ENCODE measurements at places on chromosomes 6 and 20.

DNA sequence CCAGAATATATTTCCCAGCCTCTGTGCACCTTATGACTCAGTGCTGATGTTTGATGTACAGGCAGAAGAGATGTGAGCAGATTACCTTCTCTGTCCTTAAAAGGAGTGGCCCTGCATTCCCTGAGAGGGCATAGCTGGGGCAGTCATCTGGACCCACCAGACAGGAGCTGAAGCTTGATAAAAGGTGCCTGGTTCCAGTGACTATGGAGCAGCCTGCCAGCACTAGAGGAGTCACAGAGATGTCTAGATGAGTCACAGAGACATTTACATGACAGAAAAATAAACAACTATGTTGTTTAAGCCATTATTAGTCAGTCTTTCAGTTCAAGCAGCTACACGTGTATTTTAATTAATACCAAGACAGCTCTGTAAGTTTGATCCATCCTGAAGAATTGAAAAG lies 237.1 kb upstream of the MOCS1 start:
- no peak for DNase-seq

GRCh38 chr6:144252259-144252658 lies 32.9 kb upstream of the UTRN start:
- DNase-seq: no peak

DNA sequence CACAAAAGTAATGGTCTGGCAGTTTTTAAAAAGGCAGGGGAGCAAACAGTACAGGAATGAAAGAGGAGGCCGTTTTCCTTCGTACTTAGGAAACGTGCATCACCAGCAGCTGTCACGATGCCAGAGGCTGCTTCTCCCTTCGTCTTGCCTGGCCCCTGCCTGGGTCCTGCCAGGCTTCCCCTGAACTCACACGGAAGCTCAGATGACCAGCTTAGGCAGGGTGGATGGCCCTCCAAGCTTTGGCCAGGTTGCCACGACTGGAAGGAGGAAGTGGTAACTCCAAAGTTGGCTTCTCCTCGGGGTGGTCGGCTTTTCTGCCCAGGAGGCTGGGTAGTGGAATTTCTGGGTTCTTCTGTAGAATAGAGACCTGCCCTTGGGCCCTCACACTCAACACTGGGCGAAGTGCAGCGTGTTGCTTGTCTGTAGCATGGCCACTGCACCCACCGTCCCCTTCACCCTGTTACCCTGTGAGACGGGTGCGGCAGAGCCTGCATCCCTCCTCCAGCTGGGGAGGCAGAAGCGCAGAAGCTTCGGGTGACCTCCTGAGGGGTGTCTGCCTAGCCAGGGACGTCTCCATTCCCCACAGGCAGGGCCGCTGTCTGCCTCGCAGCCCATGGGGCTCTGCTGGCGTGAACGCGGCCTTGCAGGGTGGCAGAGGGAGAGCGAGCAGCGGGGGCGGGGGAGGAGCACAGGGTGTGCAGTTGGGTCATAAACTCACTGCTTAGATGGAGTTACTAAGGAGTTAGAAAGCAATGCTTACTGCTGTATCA lies 18.4 kb upstream of the RBM38 start:
- DNase-seq: no peak

- no peak for DNase-seq
These were observed 24.1 kb downstream of the NPEPL1 start for GRCh38 chr20:58716476-58717277.

DNA sequence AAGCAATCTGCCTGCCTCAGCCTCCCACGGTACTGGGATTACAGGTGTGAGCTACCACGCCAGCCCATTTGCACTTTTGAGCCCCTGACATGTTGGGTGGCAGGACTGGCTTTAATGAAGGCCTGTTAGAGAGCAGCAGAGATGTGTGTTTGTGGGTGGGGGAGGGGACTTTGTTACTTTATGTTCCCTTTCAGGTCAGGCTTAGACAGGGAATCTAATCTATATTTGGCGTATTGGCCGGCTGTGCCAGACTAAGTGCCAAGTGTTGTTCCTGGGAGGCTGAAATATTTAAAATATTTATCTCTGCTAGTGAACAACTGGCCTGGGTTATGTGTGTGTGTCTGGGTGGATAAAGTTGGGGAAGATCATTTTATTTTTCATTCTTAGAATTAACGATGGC lies 6.1 kb downstream of the GMPR start:
- no peak for DNase-seq

GRCh38 chr6:108998485-108998884 lies 96.2 kb downstream of the SESN1 start:
- DNase-seq: no peak

GRCh38 chr6:36679043-36679833 lies 724 bp downstream of the CDKN1A start:
- DNase-seq: no peak

DNA sequence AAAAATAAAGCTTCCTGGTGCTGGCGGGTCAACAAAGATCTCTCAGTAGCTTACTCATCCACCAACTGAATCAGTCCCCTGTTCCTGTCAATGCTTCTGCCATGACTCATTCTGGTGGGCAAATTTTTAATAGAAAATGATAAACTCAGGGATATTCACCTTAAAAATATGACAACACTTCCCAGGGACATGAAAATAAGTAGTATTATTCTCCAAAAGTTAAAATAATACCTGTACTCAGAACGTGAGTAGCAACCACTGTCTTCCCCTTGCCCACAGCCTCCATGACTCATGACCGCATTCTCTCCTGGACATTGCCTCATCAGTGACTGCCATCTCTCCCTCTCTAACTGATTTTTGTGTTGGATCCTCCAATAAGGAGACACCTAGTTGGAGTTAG lies 552.3 kb downstream of the KIF16B start:
- DNase-seq: no peak

DNA sequence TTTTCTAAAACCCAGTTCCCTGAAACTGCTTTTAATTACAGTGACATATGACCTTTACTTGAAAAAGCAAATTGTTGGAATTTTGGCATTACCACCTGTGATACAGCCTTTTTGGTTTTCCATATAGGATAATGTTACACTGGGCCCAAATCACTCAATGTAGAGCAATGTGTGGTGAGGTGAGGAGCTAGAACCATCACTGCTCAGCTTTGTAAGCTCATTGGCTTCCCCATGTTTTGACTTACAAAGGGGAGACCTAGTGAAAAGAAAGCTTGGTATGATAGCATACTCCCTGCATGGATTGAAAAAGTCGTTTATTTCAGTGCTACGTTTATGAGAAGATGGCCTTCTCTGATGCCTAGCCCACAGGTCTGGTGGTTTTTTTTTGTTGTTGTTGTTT lies 470.4 kb upstream of the EPHA7 start:
- no peak for DNase-seq

GRCh38 chr20:4861961-4862360 lies 139.3 kb downstream of the SLC23A2 start:
- no peak for DNase-seq

GRCh38 chr20:21521596-21522480 lies 8.0 kb upstream of the NKX2-2 start:
- no peak for DNase-seq

DNA sequence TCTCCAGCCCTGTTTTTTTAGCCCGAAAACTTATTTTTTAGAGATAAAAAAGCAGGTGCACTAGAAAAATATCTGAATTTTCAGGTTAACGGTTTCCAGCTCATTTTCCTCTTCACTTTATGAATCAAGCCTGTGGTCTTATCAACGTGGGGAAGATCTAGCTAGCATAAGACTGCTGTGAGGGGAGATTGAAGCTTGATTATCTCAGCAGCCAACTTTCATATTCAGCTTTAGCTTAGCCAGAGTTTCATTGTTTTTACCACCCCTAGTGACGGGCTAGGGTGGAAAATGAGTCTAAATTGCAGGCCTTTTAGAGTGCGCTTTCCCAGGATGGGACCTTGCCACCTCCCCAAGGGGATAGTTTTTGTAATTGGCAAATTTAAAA lies 11.9 kb upstream of the RBM38 start:
- no peak for DNase-seq

DNA sequence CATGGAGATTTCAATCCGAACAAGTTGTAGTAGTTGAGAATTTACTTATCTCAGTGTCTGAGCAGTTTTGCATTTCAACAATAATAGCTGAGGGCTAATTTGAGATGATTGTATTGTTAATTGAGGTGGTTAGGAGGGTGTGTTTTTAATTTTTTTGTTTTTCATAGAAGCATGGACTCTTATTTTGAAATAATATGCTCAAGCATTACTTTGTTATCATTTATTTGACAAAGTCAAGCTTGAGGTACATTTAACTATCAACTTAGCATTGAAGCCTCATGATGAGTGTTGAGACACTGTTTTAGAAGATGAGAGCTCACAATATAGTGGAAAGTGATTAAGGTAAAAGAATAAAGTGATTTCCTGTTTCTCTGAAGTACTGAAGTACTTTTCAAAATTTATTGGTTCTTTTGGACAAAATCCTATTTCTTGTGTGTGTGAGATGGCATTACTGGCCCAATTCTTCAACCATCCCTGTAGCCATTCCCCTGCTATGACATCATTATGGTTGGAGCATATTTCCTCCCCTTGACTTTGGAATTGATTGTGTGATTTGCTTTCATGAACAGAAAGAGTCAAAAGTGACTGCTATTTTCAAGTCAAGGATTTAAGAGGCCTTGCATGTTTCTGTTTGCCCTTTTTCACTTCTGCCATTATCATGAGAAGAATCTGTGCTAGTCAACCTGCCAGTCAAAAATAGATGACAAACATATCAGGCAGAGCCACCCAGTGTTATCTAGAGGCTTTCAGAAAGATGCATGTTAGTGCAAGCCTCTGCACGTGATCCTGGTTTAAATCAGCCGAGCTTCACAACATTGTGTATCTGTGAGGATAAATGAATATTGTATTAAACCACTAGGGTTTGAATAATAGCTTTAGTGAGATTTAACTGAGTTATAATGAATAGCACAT lies 1112.3 kb upstream of the CITED2 start:
- DNase-seq: no peak

- no peak for DNase-seq
These were observed 812 bp upstream of the SMIM13 start for GRCh38 chr6:11092668-11093375.

GRCh38 chr6:7311176-7311575 lies 1.8 kb downstream of the SSR1 start:
- no peak for DNase-seq

DNA sequence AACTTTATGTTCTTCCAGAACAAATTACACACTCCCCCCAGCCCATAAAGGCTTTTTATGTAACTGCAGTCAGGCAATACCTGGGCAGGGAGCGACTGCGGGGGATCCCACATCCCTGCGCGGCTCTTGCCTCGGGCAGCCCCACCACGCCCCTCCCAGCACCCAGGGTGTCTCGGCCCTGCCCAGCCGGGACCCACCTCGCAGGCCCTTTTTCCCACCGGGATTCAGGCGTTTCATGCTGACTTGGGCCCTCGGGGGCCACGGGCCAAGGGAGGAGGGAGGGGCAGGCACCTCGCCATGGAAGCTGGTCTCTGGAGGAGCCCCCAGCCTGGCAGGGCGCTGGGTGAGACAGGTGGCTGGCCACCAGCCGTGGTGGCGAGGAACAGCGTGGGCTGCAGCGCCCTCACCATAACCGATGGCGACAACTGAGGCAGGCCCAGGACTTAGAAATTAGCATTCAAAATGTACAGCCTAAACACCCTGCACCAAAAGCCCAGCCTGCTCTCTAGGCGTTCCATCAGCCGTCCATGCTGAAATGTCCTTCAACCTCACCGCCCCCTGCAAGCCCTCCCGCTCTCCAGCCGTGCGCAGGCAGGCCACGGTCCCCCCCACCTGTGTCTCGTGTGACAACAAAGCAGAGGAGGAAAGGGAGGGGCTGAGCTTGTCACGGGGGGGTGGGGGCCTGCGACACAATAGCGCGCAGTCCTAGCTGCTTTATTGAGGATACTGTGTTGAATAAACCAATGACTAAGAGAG lies 15.1 kb upstream of the FOXC1 start:
- no peak for DNase-seq

DNA sequence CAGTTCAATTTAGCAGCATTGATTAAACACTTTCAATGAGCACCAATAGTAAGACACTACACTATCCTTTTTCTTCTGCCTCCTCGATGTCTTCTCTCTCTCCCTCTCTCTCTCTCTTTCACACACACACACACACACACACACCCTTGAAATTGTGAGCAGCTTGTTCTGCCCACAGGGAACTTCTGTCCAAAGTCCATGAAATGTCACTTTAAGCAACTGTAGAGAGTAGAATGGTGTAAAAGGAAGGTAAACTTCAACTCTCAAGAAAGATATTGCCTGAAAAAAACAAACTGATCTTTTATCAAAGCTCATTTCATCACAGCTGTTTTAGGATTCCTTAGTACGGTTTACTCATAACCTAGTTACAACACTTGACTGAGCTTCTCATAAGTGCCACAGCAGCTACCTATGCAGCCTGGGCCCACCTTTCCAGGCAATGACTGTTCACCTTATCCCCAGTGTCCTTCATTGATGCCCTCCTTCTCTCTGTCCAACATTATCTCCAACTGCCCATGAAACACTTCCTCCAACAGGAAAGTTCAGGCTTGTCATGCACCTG lies 107.0 kb downstream of the TNFRSF21 start:
- no peak for DNase-seq

- DNase-seq: no peak
These were observed 129.0 kb downstream of the F13A1 start for GRCh38 chr6:6191476-6191875.

DNA sequence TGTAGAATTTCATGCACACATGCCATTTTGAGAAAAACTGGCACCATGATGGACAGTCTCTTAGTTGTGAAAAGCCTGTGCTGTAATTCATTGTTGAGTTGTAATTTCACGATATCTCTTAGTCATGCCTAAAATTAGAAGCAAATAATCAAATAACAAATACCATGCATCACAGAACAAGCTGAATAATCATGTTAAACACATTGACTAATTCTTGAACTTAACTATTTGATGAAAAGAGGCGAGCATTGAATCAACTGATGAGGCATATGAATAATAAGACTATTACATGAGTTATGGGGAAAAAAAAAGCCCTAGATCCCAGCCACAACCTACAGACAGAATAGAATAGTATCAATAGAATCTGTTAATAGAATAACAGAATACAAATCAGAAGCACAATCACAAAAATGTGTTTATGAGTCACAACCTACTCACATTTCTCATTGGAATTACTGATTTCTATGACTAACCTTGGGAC lies 14.2 kb upstream of the RNF217 start:
- DNase-seq: no peak

DNA sequence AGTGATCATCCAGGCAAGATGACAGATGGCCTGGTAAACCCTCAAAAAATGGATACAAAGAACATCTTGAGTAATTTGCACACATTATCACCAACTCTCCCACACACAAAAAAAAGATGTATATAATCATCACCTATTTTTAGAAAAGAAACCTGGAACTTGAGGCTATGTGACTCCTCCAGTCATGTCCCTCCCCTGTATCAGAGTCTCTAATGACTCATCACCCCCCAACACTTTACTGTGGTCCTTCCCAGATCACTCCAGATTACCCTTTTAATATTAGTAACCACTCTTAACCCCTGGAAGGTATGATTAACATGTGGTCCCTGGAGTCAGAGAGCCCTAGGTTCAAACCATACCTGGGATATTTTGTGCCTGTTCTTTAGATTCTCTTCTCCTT lies 144.8 kb downstream of the ZNF217 start:
- no peak for DNase-seq

GRCh38 chr6:26576929-26577719 lies 19.6 kb upstream of the ABT1 start:
- DNase-seq: no peak

All from stimulated activated CD8-positive, alpha-beta memory T cell treated with anti-CD3 and anti-CD28 coated beads, Interleukin-4, amount 100 ng/mL, for 4 hours (primary cell).